Calu3 (cell line): ENCODE measurements at places on chromosomes 12 and 14. TPM values are rescaled to one million over a fixed set of nuclear protein-coding genes. Genes with fewer than 3 reads are reported as not detected.

- DNase-seq, result no peak
Measured at GRCh38 chr12:6529291-6529737, 5.0 kb upstream of the GAPDH start.

- no peak for DNase-seq
Measured at GRCh38 chr12:121489874-121490273, 90.0 kb downstream of the RNF34 start.

DNA sequence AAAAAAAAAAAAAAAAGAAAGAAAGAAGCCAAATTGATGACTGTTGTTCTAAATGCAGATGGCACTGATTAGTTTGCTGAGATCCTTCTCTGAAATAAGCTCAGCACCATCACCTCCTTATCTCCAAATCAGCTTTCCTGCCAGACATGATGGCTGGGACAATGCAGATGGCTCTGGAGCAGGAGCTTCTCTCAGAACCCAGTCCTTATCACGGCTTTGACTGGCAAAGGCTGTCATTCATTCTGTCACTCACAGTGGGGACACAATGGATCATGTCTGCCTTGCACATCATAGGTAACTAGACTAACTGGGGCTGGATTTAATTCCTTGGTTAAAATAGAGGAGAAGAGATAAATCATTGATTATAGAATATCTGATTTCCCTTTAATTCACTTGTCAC lies 146.3 kb downstream of the PDZRN4 start:
- DNase-seq, result no peak

Gene AQP6
- total RNA-seq, result 0.86 and 0.94 TPM in 2 replicates

Gene MYRFL
- total RNA-seq, result 1.7 and 2.1 TPM in 2 replicates
